Kidney tubule cell (primary cell): ENCODE measurements at places on chromosomes 7 and 10.

- no peak for DNase-seq
Measured at GRCh38 chr7:45506059-45506458, 68.1 kb upstream of the ADCY1 start.

GRCh38 chr7:117600911-117601310 is 121.1 kb downstream of the CFTR start:
- peak; percentile 7 for DNase-seq

DNA sequence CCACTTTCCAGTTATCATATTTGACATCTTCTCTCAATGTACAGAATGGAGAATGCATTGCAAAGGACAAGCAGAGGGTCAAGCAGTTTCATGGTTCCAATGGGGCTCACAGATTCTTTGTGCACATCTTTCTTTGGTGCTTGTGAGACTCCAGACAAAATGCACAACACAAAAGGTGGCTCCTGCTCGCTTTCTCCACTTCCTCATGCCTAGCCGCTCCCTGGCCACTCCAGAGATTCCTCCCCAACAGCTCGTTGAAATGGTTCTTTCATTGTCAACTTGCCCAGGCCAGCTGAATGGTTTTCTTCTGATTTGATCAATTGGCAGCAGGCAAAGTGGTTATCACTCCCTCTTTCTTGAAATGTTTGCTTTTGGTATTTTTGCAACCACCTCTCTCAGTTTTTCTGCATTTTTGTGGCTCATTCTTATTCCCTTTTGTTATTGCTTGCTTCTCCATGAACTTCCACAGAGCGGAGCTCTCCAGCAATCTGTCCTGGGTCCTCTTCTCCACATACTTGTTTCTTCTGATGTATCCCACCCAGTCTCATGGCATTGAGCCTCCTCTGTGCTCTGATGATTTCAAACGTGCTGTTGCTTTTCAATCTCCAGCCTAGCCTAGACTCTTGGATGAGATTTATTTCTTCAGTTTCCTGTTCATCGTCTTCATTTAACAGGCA is 507.8 kb upstream of the MKI67 start:
- no peak for DNase-seq

DNA sequence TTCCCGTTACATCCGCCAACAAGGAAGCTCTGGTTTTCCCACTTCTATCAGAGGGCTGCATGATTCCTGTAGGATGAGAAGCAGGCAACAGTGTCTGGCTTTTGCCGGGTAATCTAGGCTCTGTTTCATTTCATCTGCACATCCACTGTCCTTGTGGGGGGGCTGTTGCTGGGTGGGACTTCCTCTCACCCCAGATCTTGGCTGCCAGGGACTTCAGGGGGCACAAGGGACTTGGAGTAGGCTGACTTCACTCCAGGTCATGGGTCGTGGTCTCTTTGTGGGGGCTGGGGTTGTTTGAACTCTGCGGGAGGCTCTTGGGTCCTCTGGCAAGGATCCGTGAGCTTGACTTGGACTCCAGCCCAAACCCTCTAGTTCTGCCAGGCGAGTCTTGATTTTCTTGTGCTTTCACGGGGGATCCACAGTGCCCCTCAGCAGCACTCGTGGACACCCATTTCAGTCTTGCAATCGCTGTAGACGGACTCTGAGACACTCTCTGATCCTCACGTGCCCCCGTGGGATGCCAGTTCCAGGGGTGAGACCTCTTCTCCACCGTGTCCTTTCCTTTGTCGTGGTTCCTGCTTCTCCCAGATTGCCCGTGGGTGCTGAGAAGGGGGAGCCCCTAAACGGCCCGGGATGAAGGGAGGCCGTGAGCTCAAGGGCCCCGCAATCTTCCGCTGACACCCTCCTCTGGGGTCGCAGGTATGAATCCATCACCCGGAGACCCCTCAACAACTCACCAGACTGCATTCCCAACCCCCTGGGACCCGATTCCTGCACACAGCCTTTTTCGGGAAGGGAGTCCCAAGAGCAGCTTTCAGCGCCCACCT is 21.4 kb upstream of the ZNF273 start:
- no peak for DNase-seq

- no peak for DNase-seq
Measured at GRCh38 chr10:89165923-89166322, 41.2 kb downstream of the CH25H start.

DNA sequence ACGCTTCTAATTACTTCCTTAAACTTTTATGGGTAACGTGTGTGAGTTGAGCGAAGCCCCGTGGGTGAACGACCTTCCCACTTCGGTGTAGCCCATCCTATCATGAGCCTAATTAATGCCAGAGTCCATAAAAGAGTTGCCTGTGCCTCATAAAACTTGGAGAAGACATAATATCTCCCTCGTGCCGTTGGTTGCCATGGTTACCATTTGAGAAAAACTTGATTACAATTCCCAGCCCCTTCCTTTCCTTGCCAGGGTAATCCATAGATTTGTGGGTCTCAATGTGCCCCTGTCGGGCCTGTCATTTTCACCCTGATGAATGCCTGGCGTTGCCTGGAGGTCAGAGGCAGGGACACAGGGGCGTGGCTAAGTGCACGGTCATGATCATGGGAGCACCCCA is 127.1 kb downstream of the GLRX3 start:
- DNase-seq: no peak

DNA sequence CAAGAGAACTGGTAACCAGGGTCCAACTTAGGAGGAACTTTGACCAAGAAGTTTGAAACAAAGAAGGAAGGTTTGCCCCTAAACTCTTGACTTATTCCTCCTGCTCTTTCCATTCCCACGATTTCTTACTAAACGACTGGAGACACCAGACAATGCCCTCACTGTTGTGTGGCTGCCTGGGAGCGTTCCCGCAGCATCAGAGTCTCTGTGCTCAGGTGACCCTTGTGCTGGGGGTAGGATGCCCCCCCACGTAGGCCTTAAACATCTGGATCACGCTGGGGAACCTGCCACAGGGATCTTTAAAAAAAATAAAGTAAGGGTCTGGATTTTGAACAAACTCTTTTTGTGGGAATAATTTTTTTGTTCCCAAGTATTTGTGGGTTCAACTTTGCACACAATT is 30.1 kb upstream of the CTBP2 start:
- DNase-seq: no peak

DNA sequence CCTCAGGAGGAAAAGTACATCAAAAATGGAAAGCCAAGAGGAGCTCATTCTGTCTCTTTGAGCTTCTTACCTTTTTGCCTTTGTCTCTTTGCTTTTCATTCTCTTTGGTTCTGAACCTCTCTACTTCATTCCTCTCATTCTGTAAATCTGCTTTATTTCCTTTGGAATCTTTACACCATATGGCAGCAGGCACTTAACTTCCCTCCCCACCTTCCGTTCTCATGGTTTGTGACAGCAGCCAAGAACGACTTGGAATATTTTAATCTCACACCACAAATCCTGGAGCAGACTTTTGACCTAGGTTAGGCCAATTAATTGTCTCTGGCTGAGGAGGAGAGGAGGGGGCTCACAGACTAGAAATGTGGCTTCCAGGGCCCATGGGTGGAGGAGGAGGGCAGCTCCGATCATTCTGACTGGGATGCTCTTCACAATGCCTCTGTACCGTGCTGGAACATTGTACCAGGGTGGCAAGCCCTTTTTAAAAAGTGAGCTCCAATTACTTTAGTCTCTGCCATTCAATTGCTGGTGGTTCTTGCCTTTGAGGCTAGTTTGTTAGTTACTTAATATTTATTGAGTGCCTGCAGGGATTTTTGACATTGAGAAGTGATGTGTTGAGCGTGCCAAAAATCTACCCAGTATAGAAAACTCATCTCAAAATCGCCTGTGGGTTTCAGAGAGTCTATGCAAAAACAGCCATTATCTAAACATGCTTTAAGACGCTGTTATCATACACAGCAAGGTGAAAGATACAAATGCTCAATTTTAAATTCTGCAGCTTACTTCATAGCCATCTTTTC is 386.6 kb downstream of the DPP6 start:
- no peak for DNase-seq

DNA sequence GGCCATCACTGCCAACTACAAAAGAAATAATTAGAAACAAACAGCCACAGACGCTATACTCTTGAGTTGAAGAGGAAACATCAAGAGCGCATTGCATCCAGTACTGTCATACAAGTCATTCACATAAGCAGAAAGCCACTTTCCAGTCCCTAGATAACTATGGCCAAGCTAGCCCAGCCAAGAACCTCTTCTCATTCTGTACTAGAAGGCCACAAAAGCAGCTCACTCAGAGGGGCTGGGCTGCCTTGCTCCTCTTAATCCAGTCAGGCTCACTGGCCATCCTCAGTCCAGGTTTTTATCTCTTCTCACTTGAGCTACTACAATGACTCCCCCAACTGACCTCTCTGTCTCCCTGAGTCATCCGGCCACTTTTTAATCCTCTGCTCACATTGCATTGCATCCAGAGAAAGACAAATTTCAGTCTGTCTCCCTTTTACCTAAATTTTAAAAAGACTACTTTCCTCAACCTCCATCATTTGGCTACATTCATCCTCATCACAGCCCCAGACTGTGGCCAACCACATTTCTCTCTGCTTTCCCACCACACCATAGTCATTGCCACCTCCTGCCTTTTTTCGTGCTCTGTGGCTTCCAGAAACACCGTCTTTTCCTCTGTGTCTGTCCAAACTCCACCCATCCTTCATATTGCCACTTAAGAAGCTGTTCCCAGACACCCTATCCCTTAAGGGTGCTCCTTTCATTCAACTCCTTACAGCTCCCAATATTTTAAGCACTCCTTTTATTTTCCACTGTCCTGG is 25.0 kb downstream of the PPP1R3C start:
- DNase-seq: no peak

GRCh38 chr10:133205146-133205545 is 24.9 kb upstream of the UTF1 start:
- DNase-seq: no peak

DNA sequence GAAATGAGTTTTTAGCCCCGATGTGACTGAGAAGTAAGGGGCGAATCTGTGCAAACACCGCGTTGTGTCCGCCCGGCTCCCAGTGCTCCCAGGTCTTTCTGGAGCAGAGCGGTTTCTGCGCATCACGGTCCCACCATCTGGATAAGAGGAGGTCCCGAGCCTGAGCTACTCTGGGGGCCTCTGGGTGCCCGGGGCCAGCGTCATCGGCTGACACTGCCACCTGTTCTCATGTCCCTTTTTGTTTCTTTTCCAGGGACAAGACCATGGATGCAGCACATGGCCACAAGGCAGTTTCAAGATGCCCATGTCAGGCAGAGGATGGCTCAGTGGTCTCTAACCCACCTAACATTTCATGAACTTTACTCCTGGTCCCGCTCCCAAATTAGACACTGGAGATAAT is 24.9 kb downstream of the KLF6 start:
- DNase-seq: no peak

DNA sequence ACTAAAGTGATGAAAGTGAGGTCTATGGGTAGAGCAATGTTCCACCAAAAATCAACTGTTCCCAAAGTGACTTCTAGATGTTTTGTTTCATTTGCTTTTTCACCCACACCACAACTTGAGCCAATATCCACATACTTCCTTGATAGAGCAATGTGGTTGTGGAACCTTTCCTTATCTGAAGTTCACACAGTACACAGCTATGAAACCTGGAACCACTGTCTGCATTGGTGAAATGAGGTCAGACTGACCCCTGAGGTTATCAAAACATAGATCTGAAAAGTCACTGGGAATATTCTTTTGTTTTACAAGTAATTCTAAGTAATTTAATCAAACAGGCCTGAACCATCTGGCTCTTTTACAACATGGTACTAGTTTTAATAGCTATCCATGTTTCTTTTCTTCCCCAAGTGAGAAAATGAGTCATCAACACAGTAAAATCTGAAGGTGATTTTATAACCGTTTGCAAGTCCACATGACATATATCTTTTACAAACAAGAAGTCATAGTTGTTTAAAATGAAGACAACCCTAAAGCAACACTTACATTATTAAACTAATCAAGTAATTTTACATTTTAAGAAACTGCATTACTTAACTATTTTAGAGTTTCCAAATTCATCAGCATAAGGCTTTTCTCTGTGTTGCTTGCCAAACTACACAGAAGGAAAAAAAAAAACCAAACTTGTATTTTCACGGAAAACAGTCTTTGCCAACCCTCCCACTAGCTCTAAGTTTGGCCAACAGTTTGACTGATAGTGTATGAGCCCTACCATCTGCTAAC is 80.3 kb downstream of the LRRC17 start:
- peak; percentile 65 for DNase-seq

DNA sequence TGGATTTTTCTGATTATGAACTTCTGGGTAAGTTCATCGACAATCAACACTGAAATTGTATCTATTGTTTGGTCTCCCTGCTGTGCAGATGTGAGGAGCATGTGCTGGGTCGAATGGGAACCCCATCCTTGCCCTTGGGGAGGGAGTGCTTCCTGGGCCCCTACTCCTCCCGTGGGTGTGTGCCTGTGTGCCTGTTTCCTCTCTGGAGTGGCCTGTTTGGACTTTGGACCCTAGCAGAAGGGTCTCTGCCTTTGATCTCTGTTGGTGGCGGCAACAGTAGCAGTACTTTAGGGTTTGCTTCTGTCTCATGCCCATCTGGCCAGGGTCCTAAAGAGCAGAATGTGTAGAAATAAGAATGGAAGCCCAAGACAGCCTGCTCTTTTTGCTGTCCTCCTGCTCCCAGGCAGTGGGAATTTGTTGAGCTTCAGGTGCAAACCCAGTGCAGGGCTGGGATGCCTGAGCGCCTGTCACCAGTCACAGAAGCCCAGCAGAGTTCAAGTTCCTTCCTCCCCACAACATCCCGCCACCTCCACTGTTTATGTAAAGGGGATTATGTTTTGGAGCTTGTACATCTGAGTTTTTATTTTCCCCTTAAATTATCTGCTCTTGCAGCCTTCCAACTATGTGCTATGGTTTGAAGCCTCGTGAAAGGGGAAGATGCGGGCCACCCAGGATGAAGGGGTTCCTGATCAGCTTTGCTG is 1.5 kb upstream of the TACR2 start:
- DNase-seq: no peak

GRCh38 chr10:33556620-33557019 is 222.2 kb upstream of the NRP1 start:
- no peak for DNase-seq

DNA sequence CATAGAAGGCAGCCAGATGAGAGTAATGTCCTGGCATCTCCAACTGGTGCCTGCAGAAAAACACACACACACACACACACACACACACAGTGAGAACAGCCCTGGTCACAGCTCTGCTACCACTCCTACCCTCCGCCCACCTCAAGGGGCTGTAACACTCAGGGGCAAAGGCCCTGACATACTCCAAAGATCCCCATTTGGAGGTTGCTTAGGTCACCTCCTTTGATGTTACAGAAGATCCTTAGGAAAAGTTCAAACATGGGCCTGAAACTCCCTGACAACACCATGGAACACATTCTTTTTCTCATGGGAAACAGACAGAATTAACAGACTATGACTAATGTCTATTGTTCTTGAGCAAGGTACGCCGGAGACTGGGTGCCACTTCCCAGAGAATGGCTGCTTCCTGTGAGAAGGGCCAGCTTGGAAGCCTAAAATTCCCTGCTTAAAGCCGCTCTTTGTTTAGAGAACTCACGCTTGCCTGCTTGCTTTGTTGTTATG is 27.7 kb downstream of the DENND11 start:
- DNase-seq: peak; percentile 90

GRCh38 chr10:50561816-50562215 is 61.9 kb downstream of the SGMS1 start:
- no peak for DNase-seq

GRCh38 chr7:111026343-111026742 is 64.6 kb upstream of the LRRN3 start:
- DNase-seq: no peak
